Glutamatergic neuron (in vitro differentiated cells): ENCODE measurements at places on chromosomes 7 and 10.

DNA sequence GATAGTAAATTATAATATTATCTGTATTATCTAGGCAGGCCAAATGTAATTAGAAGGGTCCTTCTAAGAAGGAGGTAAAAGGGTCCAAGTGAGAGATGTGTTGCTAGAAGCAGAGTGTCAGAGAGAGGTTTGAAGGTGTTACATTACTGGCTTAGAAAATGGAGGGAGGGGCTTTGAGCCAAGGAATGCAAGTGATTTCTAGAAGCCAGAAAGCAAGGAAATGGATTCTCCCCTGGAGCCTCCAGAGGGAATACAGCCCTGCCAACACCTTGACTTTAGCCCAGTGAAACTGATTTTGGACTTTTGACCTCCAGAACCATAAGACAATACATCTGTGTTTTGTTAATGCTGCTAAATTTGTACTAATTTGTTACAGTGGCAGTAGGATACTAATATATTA is 97.9 kb upstream of the IL6 start:
- DNase-seq: no peak

- DNase-seq: no peak
These were observed 53.7 kb downstream of the BLNK start for GRCh38 chr10:96217711-96218110.

GRCh38 chr10:30374353-30374752 is 25.3 kb upstream of the MTPAP start:
- no peak for DNase-seq

DNA sequence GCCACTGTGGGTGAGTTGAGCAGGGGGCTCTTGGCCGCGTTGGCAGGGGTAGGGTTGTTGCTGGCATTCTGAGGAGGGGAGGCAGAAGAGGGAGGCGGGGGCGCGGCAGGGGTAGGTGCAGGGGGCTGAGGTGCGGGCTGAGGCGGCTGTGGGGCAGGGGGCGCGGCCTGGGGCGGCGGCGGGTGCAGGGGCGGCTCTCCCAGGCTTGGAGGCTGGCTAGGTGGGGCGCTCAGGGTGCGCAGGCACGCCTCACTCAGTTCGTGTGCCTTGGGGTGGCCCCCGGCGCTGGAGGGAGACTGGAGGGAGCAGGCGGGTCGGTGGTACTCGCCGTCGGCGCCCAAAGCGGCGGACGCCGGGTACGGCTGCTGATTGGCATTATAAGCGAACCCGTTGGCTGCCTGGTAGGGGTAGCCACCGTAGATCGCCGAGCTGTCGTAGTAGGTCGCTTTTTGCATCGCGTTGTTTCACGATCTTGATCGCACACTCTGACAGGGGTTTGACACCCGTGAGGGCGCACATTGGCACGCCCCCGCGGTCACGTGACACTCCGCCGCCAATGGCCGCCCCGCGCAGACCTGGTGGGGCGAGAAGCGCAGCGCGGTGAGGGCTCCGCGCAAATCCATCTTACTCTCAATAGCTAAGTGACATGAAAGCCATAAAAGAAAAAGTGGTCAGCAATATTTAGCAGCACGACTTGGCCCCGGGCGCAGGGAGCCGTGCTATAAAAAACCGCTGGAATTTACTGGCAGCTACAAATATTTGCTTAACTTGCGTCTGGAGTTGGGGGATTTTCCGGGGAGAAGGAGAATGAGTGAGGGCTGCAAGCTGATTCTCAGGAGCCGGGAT is 7.9 kb upstream of the HOXA2 start:
- DNase-seq: peak; percentile 59

DNA sequence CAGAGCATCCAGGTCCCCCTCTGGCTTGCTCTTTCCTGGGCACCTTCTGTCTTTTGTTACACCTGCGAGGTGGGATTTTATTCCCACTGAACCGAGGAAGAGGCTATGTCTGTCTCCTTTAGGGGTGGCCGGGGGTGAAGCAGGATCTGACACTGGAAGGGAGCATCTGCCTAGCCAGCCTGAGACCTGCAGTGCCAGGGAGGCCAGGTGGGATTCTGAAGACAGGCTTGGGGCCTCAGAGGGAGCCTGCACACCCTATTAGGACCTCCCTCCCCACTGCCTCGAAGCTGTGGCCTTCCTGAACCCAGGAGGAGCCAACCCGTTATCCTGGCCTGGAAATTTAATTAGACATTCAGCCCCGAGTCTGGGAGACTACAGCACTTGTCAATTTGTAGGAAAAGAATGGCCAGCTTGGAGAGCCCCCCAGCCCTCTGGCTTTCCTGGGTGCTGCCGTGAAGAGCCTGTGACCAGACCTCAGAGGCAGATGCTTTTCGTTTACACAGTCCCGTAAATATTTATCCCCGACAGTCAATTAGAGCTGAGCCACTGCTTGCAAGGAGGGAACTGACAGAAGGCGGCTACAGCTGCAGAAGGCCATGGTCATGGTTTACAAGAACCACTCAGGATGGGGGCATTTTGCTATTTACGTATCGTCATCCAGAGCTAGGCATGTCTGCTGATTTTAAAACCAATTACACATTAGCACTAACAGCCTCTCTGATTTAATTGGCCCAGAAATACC is 19.7 kb downstream of the CHAT start:
- peak; percentile 54 for DNase-seq

- no peak for DNase-seq
These were observed 503.8 kb downstream of the LRMDA start for GRCh38 chr10:75935240-75935639.

DNA sequence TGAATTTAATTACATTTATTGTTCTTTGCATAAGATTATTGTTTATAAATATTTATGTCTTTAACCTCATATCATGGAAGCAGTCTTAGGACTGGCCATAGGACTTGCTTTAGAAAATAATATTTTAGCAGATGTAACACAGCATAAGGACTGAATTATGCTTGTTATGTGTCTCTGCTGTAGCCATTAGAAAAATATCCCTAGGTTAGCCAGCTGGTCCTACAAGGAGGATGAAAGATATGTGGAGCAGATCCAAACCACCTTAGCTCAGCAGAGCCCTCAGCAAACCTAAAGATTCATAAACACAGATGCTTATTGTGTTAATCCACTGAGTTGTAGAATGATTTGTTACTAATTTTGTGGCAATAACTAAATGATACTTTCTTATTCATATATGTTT is 166.0 kb upstream of the COL1A2 start:
- no peak for DNase-seq

DNA sequence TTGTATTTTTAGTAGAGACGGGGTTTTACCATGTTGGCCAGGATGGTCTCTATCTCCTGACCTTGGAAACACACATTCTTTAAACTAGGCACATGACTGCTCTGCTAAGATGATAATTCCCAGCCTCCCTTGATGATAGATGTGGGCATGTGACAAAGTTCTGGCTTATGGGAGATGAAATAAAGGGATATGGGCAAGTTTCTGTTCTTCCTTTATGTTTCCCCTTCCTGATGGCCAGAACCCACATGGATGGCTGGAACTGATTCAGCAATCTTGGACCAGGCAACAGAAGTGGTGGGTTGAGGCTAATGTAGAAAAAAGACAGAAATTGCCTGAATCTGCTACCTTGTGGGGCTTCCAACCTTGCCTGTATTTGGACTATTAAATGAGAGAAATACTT is 60.7 kb upstream of the NRP1 start:
- DNase-seq: no peak
